ENCODE measurements at places on chromosomes 1 and 21.
A peak's percentile ranks its signal among the peaks of the same experiment; 100 is the strongest.

DNA sequence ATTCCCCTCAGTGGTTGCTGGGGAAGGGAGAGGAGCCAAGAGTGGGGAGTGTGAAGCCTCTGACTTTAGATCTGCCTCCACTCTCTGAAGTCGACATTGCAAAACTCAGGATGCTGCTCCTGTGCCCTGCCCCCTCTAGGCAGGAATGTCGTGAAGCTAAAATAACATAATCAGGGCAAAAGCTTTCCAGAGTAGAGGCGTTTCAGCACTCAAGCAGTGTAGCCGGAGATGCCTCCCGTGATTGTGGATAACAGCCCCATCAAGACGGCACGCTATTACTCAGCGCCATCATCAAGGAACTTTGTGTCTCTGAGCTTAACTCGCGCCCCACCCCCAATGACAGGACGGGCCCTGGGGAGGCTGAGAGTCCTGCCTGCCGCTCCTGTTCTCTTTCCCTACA lies 60.0 kb downstream of the FBXO2 start:
- peak; percentile 17 for DNase-seq

- DNase-seq, result no peak
Observed at GRCh38 chr1:22702296-22703085, 8.1 kb upstream of the EPHB2 start.

DNA sequence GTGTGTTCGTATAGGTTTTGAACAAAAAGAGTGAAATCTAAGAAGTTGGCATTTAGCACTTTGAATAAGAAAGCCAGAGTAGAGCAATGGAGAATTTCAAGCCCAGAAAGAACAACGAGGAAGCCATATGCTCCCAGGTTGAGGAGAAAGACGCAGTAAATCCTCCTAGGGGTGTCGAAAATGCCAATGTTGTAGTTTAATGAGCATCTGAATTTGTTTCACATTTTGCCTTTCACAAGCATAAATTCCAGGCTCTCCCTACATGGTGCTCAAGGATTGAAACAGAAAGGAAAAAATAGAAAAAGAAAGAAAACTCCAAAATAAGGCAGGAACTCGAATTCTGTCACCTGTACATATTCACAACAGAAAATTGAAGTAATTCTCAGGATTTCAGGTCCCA lies 264.7 kb upstream of the SGIP1 start:
- DNase-seq, result no peak

GRCh38 chr1:14519976-14520375 lies 78.5 kb upstream of the KAZN start:
- DNase-seq, result no peak

DNA sequence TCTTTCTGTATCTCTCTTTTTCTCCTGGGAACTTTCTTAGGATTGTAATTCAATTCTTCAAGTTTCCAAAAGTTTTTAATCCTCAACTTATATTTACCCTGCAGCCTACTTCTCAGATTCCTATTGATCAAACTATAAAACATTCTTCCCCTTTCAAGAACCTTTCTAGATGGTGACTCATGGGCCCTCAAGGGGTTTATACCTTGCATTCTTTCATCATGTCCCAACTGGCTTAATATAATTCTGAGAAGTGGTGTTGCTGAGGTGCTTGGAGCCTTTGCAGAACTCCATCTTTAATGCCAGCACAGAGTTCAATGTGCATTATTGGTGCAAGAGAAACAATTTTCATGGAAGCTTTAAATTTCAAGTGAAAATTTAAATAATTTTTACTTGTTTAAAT lies 273.4 kb downstream of the VAV3 start:
- DNase-seq, result no peak

- DNase-seq, result peak; percentile 5
Observed at GRCh38 chr1:85464497-85465098, 361 bp downstream of the DDAH1 start.

DNA sequence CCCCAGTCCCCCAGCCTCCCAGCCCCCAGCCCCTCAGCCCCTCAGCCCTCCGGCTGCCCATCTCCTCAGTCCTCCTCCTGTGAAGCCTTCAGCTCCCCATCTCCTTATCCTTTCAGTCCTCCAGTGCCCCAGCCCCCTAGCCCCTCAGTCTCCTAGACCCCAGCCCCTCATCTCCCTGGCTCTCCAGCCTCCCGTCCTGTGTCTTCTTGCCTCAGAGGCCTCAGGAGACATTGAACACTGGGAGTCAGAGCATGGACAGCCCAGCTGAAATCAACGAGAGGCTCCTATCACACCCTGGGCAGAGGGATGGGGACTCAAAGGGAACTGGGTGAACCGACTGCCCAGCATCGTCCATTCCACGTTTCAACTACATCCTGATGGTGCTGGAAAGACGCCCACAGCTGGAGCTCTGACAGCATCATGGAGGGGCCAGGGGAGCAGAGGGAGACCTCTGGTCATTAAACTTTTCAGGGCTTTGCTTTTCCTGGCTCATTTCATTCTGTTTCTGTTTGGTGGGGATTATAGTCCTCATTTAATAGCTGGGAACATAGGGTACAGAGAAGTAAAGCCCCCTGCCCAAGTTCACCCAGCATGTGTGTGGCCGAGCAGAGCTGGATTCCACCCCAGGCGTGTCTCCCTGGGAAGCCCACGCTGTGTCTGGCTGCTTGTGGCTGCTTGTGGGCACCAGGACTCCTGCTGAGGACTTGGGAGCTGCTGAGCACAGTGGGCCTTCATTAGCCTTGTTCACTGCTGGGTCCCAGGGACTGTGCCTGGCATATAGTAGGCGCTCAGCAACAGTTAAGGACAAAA lies 396.7 kb downstream of the PTPRU start:
- DNase-seq, result no peak

DNA sequence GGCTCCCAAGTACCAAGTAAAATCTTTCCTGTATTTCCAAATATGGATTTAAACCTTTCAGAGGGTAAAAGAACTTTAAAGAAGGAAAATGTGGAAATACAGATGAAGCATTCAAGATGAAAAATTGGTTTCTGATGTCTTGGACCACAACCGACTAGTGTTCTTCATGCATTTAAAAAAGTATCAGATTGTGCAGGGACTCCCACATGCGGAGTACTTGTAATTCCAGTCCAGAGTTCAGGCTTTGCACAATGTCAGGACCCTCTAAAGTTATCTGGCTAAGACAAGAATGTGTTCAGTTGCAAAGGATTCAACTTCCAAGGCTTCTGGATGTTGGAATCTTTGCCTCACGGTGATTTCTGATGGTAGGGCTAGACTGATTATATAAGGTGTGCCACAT lies 66.7 kb downstream of the RGL1 start:
- no peak for DNase-seq

GRCh38 chr1:235998812-235999211 lies 66.1 kb downstream of the NID1 start:
- peak; percentile 89 for DNase-seq

DNA sequence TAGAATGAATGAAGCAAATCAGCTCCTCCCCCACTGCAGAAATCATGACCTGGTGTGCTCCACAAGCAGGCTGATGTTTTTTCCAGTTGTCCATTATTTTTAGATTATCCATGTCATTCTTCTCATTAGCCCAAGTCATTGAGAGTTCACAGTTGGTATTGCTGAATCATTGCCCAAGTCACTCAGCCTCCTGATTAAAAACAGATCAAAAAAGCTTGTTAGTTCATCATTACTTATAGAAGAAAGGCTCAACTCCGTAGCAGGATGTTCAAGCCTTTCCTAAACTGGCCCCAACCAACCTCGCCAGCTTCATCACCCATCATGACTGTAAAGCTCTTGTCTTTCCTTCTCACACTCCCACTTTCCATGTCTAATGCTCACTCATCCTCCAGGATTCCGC lies 161.3 kb upstream of the CTTNBP2NL start:
- DNase-seq, result no peak

DNA sequence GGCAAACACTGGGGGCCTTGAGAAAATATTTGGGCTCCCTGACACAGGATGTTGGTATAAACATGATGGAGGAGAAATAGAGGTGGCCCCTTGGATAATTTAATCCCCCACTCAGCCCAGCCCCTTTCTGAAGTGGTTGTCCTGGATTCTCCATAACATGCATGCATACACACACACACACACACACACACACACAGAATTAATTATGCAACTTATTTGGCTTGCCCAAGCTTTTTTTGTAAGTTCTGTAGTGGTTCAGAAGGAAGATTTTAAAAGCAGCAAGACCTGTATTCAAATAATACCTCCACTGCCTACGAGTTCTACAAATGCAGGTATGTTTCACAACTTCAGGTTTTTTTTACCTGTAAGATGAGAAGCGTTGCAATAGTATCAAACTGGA lies 15.0 kb downstream of the ATF3 start:
- no peak for DNase-seq

DNA sequence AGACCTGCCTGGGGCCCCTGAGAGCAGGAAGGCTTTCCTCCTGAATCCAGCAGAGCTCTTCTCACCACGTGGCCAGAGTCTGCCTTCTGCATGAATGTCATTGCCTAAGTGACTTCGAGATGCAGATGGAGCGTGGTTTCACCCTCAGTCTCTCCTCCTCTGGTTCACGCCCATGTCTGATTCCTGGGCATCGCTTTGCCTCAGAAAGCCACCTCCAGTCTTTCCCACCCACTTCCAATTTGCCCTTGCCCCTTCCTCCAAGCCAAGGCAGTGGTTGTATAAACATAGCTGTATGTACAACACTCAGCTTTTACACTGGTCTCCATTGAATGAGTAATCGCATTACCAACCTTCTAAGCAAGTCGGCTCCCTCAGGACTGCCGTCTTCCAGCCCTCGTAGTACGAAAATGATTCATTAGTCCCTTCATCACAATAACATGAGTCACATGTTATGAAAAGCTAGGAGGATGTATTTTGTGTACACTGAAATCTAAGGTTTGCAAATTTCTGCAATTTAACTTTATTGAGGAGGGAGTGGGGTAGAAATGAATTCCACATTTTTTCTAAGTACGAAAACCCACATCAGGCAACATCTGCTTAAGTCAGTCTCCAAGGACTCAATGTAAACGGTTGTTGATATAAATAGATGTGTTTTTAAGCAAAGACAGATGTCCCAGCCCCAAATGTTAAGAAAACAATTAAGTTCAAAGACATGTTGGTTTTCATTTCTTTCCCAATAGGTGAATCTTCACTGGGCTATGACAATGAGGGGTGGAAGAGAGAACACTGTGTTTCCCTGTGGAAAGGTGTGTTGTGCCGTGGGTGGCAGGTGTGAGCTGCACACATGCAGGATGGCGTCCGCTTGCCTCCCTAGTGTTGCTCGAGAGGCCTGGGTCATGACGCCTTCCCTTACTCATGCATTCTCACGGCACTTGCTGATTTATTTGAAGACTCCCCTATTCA lies 32.3 kb upstream of the ETS2 start:
- peak; percentile 81 for DNase-seq
